ENCODE measurements at places on chromosomes 5 and 9.

- DNase-seq = no peak
Measured at GRCh38 chr5:83363111-83363885, 108.2 kb upstream of the VCAN start.

DNA sequence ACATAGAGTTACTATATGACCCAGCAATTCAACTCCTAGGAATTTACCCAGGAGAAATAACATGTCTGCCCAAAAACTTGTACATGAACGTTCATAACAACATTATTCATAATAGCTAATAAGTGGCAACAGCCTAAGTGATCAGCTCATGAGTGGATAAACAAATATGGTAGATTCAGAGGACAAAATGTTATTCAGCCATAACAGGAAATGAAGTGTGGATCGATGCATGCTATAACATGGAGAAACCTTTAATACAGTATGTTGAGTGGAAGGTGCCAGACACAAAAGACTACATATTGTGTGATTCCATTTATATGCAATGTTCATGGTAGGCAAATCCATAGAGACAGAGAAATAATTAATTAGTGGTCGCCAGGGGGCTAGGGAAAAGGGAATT lies 22.3 kb upstream of the NR3C1 start:
- no peak for DNase-seq

DNA sequence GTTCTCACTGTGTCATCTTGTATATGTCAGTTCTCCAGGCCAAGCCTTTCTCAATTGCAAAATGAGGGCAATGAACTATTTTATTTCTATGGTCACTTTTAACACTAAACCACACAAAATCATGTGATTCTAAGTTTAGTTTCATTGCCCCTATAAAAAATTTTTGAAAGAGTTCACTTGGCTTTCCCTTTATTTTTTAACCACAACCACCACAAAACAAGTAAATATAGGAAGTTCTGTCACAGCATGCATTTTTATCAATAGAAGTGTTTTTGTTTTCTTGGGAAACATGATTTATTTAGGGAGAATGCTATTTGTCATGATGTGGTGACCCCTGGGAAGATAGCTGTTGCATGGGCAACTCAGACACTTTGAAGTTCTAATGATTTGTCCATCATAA lies 169.1 kb downstream of the CSNK1G3 start:
- no peak for DNase-seq

- DNase-seq = no peak
Measured at GRCh38 chr5:22662391-22662790, 190.8 kb downstream of the CDH12 start.

- DNase-seq = no peak
Measured at GRCh38 chr9:132207215-132207614, 45.4 kb downstream of the NTNG2 start.

DNA sequence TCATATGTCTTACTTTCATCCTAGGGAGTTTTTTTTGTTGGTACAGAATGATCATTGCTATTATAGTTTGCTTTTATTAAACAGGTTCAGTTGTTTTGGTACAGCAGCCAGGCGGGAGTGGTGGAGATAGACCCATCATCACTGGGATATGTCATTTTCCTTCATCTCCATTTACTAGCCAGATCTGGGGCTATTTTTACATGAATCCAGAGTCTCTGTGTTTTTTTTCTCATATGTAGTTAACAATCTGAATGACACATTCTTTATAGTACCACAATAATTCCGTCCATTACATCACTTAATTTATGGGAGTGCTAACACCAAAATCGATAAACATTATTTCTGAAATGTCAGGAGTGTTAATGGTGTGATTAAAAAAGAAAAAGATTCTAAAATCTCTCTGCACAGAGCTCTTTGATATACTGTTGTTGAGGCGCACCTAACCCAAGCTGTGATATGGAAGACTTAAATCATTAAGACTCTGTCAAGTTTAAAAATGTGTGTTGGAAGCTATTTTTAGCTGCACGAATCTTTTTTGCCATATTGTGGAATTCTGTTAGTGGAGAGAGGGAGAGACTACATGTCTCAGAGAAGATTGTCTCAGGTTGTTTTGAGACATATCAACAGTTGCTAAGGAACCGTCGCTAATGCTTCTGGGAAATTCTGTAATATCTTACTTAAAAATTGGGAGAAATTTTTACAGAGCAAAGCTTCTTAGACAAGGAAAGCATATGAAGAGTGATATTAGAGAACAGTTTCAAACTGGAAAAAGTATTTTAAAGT lies 59.6 kb downstream of the RPS23 start:
- DNase-seq = no peak

- DNase-seq = no peak
Measured at GRCh38 chr9:89412541-89412940, 85.4 kb downstream of the SEMA4D start.

DNA sequence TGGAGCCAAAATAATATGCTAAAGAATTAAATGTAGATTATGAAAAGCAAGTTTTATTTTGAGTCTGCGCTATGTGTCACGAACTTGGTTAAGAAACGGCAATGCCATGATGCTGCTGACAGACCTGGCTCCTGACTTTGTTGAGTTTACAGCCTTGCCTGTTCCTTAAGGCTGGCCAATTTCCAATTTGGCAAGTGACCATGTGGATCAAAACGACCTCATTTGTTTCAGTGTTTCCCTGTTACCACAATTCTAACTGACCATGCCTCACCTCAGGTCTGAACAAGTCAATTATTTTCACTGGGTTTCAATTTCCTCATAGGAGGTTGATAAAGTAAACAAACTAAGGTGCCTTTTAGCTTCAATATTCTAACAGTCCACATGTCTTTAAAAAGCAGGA lies 461.4 kb downstream of the ZNF608 start:
- DNase-seq = no peak

- no peak for DNase-seq
Measured at GRCh38 chr5:148426514-148426913, 42.8 kb downstream of the FBXO38 start.

DNA sequence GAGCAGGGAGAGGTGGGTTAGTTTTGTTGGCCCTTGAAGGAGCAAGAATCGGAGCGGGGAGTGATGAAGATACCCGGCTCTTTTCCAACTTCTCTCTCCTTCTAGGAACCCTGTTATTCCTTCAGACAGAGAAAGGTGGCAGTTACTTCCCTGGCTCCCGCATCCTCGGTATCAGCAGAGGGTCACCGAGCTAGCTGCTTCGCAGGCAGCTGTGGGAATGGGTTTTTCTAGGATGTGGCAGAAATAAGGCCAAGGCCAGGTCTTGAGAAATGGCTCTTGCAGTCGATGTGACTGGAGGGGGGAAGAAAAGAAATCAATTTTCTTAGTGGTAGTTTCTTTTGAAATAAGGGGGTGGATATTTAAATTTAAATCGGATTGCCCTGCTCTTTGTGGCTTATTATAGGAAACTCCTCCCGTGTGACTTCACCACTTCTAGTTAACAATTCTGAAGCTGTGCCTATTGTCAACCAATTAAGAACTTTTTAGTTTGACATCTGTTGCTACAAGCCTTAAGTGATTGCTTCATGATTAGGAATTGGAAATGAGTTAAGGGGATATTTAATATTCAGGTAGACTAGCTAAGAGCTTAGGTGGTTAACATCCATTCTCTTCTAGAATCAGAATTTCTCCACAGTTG lies 1.4 kb downstream of the SAP30L start:
- DNase-seq = no peak

DNA sequence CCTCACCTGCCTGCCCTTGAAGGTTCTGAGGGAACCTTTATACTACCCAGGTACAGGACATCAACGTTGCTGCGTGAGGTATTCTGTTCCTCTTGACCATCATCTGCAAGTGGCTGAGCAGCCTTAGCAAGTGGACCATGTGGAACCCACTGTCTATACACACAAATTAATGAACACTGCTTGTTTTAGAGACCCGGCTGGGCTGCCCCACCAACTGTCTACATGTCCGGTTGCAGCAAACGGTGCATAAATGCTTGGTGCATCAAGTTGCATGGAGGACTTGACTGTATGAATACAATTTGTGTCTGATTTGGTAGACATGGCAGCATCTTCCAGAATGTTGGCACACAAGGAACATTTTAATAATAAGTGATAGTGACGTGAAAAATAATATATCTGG lies 65.8 kb downstream of the SEMA6A start:
- DNase-seq = no peak

- no peak for DNase-seq
Measured at GRCh38 chr5:162683284-162683683, 615.7 kb downstream of the GABRG2 start.
